ENCODE measurements at places on chromosomes 11 and 22.
A peak's percentile ranks its signal among the peaks of the same experiment; 100 is the strongest.

GRCh38 chr11:36822829-36823228 lies 224.8 kb upstream of the RAG2 start:
- DNase-seq = no peak

GRCh38 chr22:36369922-36370791 lies 17.6 kb downstream of the MYH9 start:
- no peak for DNase-seq

- DNase-seq = no peak
These were observed 2.1 kb upstream of the BARX2 start for GRCh38 chr11:129373489-129373953.

DNA sequence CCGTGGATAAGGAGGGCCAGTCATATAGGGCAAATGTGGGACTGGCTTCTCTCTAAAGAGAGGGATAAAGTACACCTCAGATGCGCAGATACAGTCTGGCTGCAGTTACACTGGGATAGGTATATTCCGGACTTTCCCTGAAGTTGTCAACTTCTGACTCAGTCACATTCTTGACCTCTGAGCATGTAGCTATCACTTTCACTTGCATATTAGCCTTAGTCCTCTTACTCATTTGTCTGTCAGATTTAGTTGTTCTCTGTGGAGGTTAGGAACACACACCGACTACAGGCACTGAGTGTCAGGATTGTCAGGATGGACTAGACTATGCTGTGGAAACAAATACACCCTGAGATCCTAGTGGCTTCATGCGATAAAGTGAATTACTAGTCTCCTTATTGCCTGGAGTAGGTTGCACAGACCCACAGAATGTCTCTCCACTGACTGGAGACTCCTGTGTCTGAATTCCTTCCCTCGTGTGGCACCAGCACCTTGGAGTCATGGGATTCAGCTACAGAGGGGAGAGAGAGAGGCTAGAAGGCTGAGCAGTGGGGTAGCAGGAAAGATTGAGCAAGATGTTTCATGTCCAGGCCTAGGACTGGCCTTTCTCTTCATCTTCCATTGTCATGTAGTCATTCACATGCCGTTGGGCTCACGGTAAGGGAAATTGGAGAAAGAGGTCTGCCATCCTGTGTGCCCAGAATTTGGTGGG lies 654.3 kb downstream of the NTM start:
- no peak for DNase-seq

GRCh38 chr11:16899708-16900303 lies 114.4 kb downstream of the PLEKHA7 start:
- no peak for DNase-seq

GRCh38 chr22:45318168-45318557 lies 8.4 kb downstream of the FAM118A start:
- DNase-seq = peak; percentile 88

GRCh38 chr11:79439886-79440570 lies 802 bp downstream of the TENM4 start:
- DNase-seq = no peak

GRCh38 chr22:48513929-48514328 lies 1313.7 kb downstream of the BRD1 start:
- DNase-seq = no peak

- DNase-seq = no peak
These were observed 74.8 kb downstream of the SWAP70 start for GRCh38 chr11:9738707-9739106.
